Left cardiac atrium (tissue), 4 donors: ENCODE measurements at places on chromosomes 11 and 22. TPM values are rescaled to one million over a fixed set of nuclear protein-coding genes. Genes with fewer than 3 reads are reported as not detected.

VSIG10L2 gene
- 0.05 TPM for total RNA-seq

GRCh38 chr11:11072067-11072466, 214.2 kb upstream of the ZBED5 start:
- no peak for DNase-seq

- DNase-seq, result no peak
These were observed 8.2 kb downstream of the TOM1 start for GRCh38 chr22:35307892-35308291.

DNA sequence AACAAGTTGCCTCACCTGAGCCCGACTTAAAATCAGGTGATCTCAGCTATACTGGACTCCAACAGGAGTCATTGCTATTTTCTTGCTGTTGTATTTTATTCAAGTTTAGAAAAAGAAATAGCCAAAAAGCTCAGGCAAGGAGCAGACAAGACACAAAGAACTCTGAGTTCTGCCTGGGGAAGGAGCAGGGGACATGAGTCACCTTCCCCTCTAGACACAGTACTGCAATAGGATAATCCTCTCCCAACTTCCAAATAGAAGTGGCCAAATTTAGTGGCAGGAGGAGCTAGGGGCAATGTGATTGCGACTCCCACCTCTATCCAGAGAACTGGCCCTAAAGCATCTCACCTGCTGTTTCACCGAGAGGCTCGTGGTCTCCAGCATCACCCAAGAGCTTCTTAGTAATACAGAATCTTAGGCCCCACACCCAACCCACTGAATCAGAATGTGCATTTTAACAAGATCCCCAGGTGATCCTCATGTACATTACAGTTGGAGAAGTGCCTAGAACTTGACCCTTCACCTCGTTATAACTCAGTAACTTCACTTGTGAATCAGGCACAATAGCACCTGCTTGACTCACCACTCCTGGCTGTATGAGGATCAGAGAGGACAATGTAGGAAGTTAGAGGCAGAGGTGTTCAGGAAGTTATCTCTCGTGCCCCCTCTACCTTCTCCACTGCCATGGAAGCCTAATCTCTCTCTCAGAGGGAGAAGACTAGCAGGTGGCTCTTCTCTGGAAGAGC, 56.8 kb upstream of the FBXO3 start:
- no peak for DNase-seq

PGA4 gene
- 3.0 TPM for total RNA-seq

GRCh38 chr11:68528630-68529029, 68.1 kb downstream of the PPP6R3 start:
- no peak for DNase-seq

DNA sequence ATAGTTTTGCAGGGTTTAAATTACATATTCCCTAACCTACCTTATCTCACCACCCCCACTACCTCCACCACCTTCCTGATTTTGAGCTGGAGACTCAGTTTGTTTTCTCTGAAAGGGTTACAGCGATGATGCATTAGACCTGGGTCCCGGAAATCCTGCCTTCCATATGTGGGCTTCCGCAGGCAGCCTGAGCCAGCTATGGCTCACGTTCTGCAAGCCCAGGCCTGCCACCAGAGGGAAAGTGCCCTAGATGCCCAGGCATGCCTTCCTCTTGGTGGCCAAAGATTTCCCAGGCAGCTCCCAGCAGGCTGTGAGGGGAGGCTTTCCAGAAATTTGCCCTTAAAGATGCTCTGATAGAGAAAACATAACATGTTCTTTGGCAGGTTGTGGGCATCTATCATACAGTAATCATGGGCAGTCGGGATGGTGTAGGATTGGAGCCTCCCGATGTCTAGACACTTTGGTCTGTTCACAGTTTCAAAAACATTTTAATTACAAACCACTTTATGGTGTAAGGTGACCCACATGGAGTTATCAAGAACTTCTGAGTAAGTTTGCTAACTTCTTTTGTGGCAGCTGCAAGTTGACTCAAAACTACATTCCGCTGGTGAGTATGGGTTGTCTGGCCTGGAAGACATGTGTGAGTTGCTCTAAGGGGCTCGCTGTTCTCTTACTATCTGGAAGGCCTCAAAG, 79.3 kb downstream of the MICAL2 start:
- DNase-seq, result no peak

DNA sequence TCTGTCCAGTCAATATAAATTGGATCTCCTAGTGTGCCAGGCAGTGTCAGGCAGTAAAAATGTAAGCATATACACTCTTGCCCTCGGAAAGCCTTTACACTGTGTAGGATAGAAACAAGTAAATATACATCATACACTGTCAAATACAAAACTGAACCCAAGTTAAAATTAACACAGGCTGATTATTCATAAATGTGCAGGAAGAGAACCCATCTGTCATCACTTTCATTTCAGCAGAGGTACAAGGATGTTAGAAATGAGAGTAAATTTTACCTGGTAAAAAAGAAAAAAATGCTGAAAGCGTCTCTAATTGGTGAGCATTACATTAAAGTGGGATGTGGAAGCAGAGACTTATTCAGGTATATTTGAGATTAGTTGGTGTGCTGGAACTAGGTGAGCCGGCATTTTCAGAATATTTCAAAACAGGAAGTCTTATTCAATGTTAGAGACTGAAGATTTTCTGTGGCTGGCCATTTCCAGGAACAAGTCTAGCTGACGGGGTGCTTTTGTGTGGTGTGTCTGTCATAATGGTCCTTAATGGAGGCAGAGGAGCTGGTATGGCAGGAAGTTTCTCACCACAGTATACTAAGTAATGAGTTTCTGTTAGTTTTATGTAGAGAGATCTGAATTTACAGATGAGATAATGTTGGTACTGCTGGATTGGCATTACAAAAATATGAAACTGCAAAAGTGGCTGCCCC, 192.6 kb downstream of the CASP12 start:
- peak; percentile 18 for DNase-seq

KRTAP5-8 gene
- total RNA-seq, result not detected

GRCh38 chr11:98679673-98680072, 341.1 kb upstream of the CNTN5 start:
- DNase-seq, result no peak

GLB1L2 gene
- total RNA-seq, result 0.65 TPM

- no peak for DNase-seq
These were observed 9.0 kb downstream of the GAB2 start for GRCh38 chr11:78408619-78409018.

- peak; percentile 78 for DNase-seq
These were observed 94.5 kb downstream of the ME3 start for GRCh38 chr11:86577644-86578636.

GRCh38 chr11:44221992-44222391, 87.9 kb downstream of the ALX4 start:
- DNase-seq, result no peak

ADAMTS15 gene
- 32.0 TPM for total RNA-seq

GRCh38 chr22:37304595-37305343, 22.5 kb downstream of the CYTH4 start:
- peak; percentile 13 for DNase-seq

GRCh38 chr22:47043835-47044721, 281.6 kb downstream of the TBC1D22A start:
- no peak for DNase-seq

DNA sequence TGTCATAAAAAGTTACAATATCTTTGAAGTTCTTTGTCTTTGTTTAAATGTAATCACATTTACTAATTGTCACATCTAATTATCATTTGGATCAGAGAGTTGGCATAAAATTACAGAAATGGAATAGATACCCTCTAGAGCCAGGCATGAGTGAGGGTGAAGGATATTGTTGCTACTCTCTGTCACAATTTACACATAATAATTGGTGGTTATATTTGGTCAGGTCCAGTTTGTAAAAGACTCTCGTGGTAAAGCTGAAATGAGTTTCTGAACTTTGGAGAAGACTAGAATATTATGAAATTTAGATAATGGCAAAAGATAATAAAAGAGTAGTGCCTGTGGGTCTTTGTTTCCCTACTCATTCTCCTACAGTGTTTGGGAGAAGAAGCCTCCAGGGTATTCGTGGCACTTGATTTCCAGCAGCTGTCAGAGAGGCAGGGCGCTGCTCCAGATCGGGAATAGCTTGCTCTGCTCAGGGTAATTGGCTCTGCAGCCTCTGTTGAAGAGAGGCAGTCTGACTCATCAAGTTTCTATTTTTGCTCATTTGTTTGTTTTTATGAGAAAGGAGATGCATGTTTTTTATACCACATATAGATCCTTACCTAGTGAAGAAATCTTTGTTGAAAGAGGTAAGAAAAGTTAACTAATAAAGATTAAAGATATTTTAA, 349.9 kb downstream of the CNTN5 start:
- peak; percentile 45 for DNase-seq

DNA sequence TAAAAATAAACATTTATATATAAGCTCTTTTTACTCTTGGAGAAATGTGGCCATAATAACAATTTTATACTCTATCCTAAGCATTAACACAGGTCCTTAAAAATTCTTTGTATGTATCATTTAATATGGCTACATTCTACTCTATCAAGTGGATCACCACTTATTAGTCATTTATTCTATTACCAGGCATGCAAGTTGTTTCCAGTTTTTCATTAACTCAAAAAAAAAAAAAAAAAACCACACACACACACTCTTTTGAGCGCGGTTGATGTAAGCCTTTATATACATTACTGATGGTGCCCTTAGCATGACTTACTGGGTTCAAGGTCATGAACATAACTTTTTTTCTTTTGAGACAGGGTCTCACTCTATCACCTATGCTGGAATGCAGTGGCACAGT, 47.1 kb upstream of the MICAL2 start:
- DNase-seq, result no peak

GRCh38 chr22:43852573-43853327, 9.6 kb downstream of the SULT4A1 start:
- no peak for DNase-seq

DNA sequence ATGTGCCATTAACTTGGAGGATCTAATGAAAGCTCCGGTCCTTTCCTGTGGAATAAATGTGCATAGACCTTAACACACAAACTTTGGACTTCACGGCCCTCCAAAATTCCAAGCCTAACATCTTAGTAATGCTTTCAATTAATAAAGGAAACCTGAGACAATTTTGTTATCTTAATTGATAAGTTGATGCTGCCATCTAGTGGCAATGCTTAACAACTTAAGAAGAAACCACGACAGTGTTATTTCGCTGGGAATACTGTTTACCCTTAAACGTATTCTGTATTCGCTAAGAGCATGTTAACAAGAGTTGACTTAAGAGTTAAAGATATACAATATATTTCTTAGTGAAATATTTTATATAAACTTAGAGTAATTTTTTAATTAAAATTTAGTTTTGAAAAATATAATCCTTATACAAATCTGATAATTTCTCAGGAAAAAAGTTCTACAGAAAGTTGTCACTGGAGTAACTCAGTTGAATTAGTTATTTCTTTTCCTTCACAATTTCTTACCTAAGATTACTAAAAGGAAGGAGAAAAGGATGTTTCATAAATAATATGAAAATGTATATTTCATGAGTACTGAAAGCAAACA, 35.0 kb upstream of the OR9G4 start:
- DNase-seq, result no peak

GRCh38 chr11:9142732-9143131, 51.3 kb upstream of the SCUBE2 start:
- no peak for DNase-seq

GGTLC2 gene
- total RNA-seq, result not detected

DNA sequence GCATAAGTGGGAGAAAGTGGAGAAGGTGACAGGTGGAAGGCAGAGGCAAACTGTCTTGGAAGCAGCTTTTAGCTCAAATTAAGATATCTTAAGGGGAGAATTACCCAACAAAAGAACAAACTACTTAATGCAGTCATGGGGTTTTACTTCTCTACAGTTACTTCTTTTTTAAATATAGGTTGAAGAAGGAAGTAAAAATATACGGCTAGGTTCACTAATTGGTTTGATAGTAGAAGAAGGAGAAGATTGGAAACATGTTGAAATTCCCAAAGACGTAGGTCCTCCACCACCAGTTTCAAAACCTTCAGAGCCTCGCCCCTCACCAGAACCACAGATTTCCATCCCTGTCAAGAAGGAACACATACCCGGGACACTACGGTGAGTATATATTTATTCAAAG, 40.8 kb downstream of the PDHX start:
- no peak for DNase-seq

DNA sequence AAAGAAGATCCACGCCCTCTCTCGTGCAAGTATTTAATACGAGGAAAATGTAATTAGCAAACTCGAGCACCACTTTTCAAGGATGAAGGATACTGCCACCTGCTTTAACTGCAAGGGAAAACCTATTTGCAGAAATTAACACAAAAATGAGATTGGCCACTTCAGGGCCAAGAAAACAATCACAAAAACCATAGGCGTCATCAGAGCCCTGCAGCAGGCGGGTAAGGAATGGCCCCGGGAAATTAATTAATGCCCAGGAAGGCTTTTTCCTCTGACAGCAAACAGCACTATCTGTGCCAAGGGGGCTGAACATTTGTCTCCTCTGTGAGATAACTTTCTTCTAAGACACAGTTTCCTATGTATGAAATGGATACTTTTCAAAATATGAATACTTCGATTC, 255.7 kb downstream of the CTTN start:
- DNase-seq, result no peak

RBFOX2 gene
- total RNA-seq, result 73.6 TPM

OR4D5 gene
- total RNA-seq, result not detected

- DNase-seq, result no peak
These were observed 1024.9 kb upstream of the CNTN5 start for GRCh38 chr11:97995874-97996273.

CDC42EP2 gene
- 21.7 TPM for total RNA-seq

MS4A10 gene
- total RNA-seq, result not detected

GRCh38 chr22:20267441-20268278, 458 bp downstream of the RTN4R start:
- DNase-seq, result no peak

OR5T1 gene
- not detected for total RNA-seq

GRCh38 chr11:112255067-112255720, 5.5 kb downstream of the PLET1 start:
- DNase-seq, result peak; percentile 29

GRCh38 chr11:62553080-62553838, 6.7 kb upstream of the AHNAK start:
- peak; percentile 88 for DNase-seq

- no peak for DNase-seq
These were observed 79.4 kb upstream of the NARS2 start for GRCh38 chr11:78654071-78654470.

DNA sequence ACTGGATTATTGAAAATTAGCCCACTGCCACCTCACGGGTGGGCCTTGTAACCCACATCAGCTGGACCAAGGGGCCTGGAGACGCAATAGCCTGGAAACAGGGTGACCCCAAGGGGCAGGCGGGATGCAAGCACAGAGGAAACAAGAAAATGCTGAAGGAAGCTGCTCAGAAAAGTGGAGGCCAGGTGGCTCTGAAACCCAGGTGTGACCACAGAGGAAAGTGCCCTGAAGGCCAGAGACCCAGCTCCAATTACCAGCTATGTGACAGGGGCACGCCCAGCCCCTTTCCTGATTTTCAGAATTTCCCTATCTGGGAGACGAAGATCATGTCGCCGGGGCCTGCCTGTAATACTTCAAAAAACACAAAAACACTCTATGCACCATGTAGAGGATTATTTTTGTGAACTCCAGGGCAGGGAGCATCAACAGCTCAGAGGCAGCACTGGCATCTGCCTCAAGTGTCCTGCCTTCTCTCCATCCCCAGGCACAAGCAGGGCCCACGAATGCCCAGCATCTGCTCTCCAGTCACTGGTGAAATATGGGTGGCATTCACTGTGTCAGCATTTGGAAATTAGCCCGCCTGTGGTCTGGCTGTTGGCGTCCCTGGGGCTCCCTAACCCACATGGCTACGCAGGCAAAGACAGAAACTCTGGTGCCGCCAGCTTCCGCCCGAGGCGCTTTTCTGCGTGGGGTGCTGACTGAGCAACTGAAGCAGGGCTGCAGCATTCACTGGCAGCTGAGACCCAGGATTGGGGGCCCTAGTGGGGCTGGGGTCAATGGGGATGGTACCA, 6.3 kb downstream of the KCNJ1 start:
- DNase-seq, result no peak

FBLN1 gene
- 251 TPM for total RNA-seq
